ENCODE measurements at places on chromosomes 1 and 21. TPM values are rescaled to one million over a fixed set of nuclear protein-coding genes. Genes with fewer than 3 reads are reported as not detected.
A peak's percentile ranks its signal among the peaks of the same experiment; 100 is the strongest.

Gene BCAN
- polyA plus RNA-seq = 0.02 TPM

Gene LIPI
- polyA plus RNA-seq = not detected

Gene CD164L2
- not detected for polyA plus RNA-seq

Gene C4BPB
- polyA plus RNA-seq = 404 TPM

Gene CHI3L2
- polyA plus RNA-seq = 0.32 TPM

Gene CELA2A
- polyA plus RNA-seq = not detected

Gene SH2D5
- not detected for polyA plus RNA-seq

Gene AMY1B
- polyA plus RNA-seq = not detected

Gene TBCE
- 15.9 TPM for polyA plus RNA-seq

Gene DCDC2B
- polyA plus RNA-seq = not detected

GRCh38 chr1:183891158-183891856 is 86.4 kb downstream of the RGL1 start:
- H3K27ac ChIP-seq = no peak overlapping the region
- no peaks in the 10 kb centered on the region for H3K36me3 ChIP-seq
- H3K4me1 ChIP-seq = peaks cover 11% of the 10 kb centered on the region

- no peaks in the 10 kb centered on the region for H3K27me3 ChIP-seq
- no peaks in the 10 kb centered on the region for H3K36me3 ChIP-seq
- no peaks in the 10 kb centered on the region for H3K4me1 ChIP-seq
- peak; percentile 68 for DNase-seq
- no peak overlapping the region for H3K27ac ChIP-seq
Observed at GRCh38 chr1:65292861-65293593, 16.3 kb upstream of the DNAJC6 start.

DNA sequence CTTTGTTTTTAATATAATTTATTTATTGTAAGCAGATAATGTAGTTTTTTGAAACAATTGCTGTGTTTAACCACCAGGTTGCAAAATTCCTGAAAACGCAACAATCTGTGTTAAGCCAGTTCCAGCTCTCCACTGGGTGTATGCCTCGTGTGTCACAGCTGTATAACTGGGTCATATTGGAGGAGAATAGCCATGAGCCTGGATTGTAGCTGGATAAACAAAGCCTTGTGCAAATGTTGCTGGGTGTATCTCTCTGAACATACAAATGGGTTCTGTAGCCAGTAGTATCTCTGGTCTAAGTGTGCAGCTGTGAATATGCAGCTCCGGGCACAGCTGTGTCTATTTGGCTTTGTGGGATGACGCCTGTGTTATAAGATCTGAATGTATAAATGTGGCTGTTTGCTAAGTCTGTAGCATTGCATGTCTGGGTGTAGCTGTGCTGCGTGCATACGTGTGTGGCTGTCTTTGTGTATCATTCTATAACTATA is 2.8 kb downstream of the TCEA3 start:
- H3K36me3 ChIP-seq = no peaks in the 10 kb centered on the region
- no peak for DNase-seq
- H3K4me1 ChIP-seq = peaks cover 29% of the 10 kb centered on the region
- peak overlapping the region; percentile 36 for H3K4me3 ChIP-seq
- peak overlapping the region; percentile 89 for H3K27ac ChIP-seq

GRCh38 chr1:152502496-152503180 is 8.0 kb upstream of the LCE5A start:
- H3K27ac ChIP-seq = no peak overlapping the region
- H3K36me3 ChIP-seq = no peaks in the 10 kb centered on the region
- H3K27me3 ChIP-seq = no peaks in the 10 kb centered on the region
- no peaks in the 10 kb centered on the region for H3K4me1 ChIP-seq

- H3K27ac ChIP-seq = no peak overlapping the region
- H3K36me3 ChIP-seq = no peaks in the 10 kb centered on the region
- no peak overlapping the region for H3K4me3 ChIP-seq
- H3K27me3 ChIP-seq = no peaks in the 10 kb centered on the region
Observed at GRCh38 chr1:60458111-60458510, 384.5 kb upstream of the C1orf87 start.

DNA sequence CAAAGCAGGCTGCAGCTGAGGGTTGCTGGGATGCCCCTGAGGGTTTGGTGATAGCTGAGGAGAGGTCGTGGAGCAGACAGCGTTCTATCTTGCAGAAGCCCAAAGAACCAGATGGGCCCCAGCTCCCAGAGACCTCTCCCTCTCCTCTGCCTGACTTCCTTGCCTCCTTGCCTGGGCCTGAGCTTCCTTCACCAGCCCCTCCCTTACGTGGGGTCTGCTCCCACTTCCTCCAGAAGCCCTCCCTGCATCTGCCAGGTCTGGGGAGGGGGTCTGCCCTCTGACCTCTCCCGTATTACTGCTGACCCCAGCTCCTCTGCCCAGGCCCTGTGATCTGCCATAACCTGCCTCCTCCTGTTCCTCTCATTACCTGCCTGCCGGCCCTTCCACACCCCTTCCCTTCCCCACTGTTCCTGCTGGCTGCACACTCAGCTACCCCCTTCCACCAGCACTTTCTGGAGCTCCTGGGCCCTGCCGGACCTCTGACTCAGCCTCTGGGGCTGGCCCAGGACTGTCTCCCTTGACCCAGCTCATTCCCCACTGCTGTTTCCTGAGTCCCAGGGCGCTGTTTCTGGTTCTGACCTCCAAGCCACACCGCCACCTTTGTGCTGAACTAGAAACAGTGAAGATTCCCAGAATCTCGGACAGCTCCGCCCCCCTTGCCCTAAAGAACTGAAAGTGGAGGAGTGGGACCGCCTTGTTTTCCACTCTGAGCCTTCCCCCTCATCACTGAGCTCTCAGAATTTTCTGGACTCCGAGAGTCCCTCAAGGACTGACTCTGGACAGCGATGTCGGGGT is 237.7 kb upstream of the C1orf174 start:
- H3K4me1 ChIP-seq = no peaks in the 10 kb centered on the region
- H3K27me3 ChIP-seq = no peaks in the 10 kb centered on the region
- H3K36me3 ChIP-seq = no peaks in the 10 kb centered on the region
- no peak for DNase-seq

DNA sequence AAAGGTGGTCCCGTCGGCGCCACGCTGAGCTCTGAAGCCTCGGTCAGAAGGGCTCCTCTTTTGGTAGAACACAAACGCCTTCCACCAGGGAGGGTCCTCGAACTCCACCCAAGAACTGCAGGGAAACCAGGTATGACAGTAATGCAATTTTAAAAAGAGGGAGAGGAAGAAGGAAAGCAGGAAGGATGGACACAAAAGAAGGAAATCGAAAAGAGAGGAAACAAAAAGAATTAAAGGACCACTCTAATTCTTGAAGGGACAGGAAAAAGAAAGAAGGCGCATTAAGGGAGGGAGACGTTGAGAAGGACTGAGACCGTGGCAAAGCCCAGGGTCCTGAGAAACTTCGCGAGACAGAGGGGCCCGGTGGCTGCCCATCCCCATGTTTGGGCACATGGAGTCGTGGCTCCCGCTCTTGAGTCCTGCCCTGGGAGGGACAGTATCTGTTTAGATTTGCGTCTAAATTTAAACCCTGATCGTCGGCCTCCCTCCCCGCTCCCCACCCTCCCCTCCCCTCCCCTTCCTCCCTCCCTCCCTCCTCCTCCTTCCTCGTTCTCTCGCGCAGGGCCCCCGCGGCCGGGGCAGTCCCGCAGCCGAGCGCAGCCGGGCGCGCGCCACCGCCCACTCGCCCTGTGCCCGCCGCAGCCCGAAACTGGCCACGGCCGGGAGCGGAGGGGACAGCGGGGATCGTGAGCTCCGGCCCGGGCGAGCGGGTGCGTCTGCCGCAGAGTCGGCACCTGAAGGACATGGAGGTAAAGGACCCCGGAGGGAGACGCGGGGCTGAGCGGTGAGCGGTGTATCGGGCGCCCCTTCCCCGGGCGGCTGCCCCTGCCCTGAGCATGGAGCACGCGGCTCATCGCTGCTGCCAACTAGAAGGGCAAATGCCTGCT is at the start of gene RCSD1:
TSS of gene RCSD1 (plus strand) at position 552 of the 887 bp plus-strand sequence. CDS start at position 744, 192 bp downstream.
- DNase-seq = no peak
- peak within 1 kb of the TSS; percentile 66 for H3K4me3 ChIP-seq
- H3K27ac ChIP-seq = peak within 1 kb of the TSS; percentile 58
- H3K36me3 ChIP-seq = no peaks in the 10 kb centered on the region

- H3K36me3 ChIP-seq = no peaks in the 10 kb centered on the region
- H3K4me1 ChIP-seq = peaks cover 12% of the 10 kb centered on the region
- H3K27ac ChIP-seq = no peak overlapping the region
- H3K27me3 ChIP-seq = no peaks in the 10 kb centered on the region
- no peak overlapping the region for H3K4me3 ChIP-seq
Observed at GRCh38 chr1:62090016-62090415, 104.6 kb upstream of the L1TD1 start.

GRCh38 chr1:188652678-188653077 is 1823.9 kb downstream of the PLA2G4A start:
- no peak for DNase-seq
- no peaks in the 10 kb centered on the region for H3K4me1 ChIP-seq
- H3K27ac ChIP-seq = no peak overlapping the region

DNA sequence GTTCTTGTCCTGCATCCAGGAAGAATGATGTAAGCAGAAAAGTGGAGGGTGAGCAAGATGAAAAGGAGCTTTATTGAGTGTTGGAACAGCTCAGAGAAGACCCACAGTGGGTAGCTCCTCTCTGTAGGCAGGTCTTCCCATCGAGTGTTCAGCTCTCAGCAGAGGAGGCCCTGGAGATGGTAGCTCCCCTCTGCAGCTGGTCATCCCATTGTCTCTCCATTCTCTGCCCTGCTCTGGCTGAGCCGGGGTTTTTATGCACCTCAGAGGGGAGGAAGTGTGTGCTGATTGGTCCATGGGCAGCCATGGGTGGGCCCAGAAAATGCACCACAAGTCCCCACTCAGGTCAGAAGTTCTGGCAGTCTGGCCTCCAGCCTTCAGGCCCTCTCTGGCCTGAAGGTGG is 713.7 kb downstream of the MATN1 start:
- no peak overlapping the region for H3K27ac ChIP-seq
- H3K4me3 ChIP-seq = no peak overlapping the region
- no peaks in the 10 kb centered on the region for H3K36me3 ChIP-seq
- no peaks in the 10 kb centered on the region for H3K4me1 ChIP-seq
- no peaks in the 10 kb centered on the region for H3K27me3 ChIP-seq

GRCh38 chr1:108595507-108595906 is 35.6 kb downstream of the EEIG2 start:
- no peaks in the 10 kb centered on the region for H3K36me3 ChIP-seq
- no peak overlapping the region for H3K27ac ChIP-seq
- no peak for DNase-seq

- no peaks in the 10 kb centered on the region for H3K36me3 ChIP-seq
- DNase-seq = peak; percentile 74
- peak within 1 kb of the TSS; percentile 90 for H3K4me3 ChIP-seq
- no peaks in the 10 kb centered on the region for H3K27me3 ChIP-seq
Observed at GRCh38 chr1:154404984-154405746, at the start of gene IL6R. Gene IL6R, plus strand, starts transcription at chr1:154405343. Its CDS starts 287 bp downstream, at chr1:154405630.

GRCh38 chr1:244835276-244836134 is at the start of gene COX20:
Gene COX20, plus strand, starts transcription at chr1:244835658. Its CDS starts 57 bp downstream, at chr1:244835715.
- peak; percentile 90 for DNase-seq
- peak within 1 kb of the TSS; percentile 97 for H3K27ac ChIP-seq
- H3K4me1 ChIP-seq = peaks cover 17% of the 10 kb centered on the region
- H3K36me3 ChIP-seq = peaks cover 3% of the 10 kb centered on the region

DNA sequence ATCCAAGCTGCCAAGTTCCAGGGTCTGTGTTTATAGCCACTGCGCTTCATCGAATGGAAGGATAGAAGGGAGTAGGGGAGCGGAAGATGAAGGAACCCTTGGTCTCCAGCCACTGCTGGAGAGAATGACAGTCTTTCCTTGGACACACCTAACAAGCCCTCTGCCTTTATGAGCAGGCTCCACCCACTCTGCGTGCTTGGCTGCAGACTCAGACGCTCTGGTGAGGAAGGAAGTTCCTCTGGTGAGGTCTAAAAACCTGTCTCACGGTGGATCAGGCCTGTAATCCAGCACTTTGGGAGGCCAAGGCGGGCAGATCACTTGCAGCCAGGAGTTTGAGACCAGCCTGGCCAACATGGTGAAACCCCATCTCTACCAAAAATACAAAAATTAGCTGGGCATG is 55.4 kb downstream of the MATN1 start:
- no peaks in the 10 kb centered on the region for H3K36me3 ChIP-seq
- H3K27me3 ChIP-seq = no peaks in the 10 kb centered on the region
- no peak overlapping the region for H3K4me3 ChIP-seq
- DNase-seq = no peak
- peaks cover 15% of the 10 kb centered on the region for H3K4me1 ChIP-seq
- no peak overlapping the region for H3K27ac ChIP-seq

- no peak for DNase-seq
- H3K4me1 ChIP-seq = peaks cover 9% of the 10 kb centered on the region
Observed at GRCh38 chr1:51660580-51660979, 43.7 kb downstream of the OSBPL9 start.

DNA sequence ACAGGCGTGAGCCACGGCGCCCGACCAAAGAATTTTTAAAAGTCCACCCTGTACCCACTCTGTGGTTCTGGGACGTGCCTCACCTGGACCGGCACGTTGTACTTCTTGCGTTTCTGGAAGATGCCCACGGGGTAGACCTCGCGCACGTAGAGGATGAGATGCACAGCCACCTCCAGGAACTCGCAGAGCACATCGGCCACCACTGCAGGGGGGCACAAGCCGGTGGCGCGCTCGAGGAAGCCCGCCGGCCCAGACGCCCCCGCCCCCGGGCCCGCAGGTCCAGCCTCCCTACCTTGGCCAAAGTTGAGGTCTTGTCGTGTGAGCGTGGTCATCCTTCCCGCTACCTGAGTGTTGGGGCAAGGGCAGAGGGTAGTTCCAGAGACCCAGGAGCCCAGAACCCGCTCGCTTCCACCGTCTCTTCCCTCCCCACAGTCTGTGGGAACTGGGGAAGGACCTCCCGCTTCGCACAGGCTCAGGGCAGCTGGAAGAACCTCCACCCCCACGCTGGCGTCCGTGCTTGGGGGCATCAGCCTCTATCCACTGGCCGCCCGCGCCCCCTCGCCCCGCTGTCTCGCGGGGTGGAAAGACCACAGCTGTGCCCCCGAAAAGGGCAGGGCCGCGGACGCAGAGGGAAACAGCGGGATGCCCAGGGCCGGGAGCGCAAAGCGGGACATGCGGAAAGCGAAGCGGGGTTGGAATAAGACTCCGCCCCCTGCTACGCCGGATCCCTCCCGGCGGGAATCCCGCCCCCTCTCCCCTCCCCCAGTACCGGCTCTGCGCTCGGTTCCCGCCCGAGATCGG is 478 bp downstream of the MAD2L2 start:
- H3K4me1 ChIP-seq = peaks cover 34% of the 10 kb centered on the region
- no peak for DNase-seq
- no peaks in the 10 kb centered on the region for H3K36me3 ChIP-seq
- H3K27ac ChIP-seq = peak overlapping the region; percentile 89
- H3K4me3 ChIP-seq = peak overlapping the region; percentile 70
- H3K27me3 ChIP-seq = no peaks in the 10 kb centered on the region

- H3K4me1 ChIP-seq = peaks cover 19% of the 10 kb centered on the region
- H3K27me3 ChIP-seq = peaks cover 6% of the 10 kb centered on the region
- no peak overlapping the region for H3K4me3 ChIP-seq
- peak; percentile 30 for DNase-seq
Observed at GRCh38 chr1:156704930-156705320, 458 bp downstream of the CRABP2 start.

Measured in liver (tissue), 10 donors.